ENCODE measurements at places on chromosomes 5 and 9. TPM values are rescaled to one million over a fixed set of nuclear protein-coding genes. Genes with fewer than 3 reads are reported as not detected.

The PCSK5 gene
- total RNA-seq, result 1.6 TPM

GRCh38 chr5:42825422-42826148 lies 13.9 kb upstream of the SELENOP start:
- no peak for DNase-seq

GRCh38 chr5:105563842-105564241 lies 2001.3 kb upstream of the NUDT12 start:
- DNase-seq, result no peak

GRCh38 chr9:123337971-123338370 lies 18.0 kb upstream of the CRB2 start:
- DNase-seq, result no peak

The GARIN3 gene
- total RNA-seq, result 0.47 TPM

The RAB3C gene
- not detected for total RNA-seq

- DNase-seq, result peak; percentile 81
Observed at GRCh38 chr5:179803651-179804554, 2.8 kb downstream of the MGAT4B start.

The FOXD4L4 gene
- not detected for total RNA-seq

DNA sequence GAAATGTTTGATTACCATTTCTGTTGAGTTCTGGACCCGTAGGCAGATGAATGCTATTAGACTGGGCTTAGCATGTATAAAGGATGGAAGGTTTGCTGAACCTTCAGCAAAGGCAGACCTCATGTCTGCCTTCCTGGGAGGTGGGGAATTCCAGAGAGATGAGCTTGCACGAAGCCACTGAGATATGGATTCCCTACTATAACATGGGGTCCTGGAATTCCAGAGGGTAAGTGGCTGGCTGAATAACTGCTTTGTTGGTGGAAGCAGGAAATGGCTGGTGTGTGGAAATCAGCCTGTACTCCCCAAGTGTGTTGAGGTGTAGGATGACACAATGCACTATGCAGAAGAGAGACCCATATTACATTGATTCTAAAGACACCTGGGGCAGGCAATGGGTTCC lies 526.4 kb downstream of the CTNND2 start:
- no peak for DNase-seq

The HTR1A gene
- total RNA-seq, result not detected

GRCh38 chr5:72434056-72434780 lies 73.0 kb downstream of the ZNF366 start:
- no peak for DNase-seq

GRCh38 chr9:93635186-93636107 lies 59.1 kb downstream of the PHF2 start:
- no peak for DNase-seq

DNA sequence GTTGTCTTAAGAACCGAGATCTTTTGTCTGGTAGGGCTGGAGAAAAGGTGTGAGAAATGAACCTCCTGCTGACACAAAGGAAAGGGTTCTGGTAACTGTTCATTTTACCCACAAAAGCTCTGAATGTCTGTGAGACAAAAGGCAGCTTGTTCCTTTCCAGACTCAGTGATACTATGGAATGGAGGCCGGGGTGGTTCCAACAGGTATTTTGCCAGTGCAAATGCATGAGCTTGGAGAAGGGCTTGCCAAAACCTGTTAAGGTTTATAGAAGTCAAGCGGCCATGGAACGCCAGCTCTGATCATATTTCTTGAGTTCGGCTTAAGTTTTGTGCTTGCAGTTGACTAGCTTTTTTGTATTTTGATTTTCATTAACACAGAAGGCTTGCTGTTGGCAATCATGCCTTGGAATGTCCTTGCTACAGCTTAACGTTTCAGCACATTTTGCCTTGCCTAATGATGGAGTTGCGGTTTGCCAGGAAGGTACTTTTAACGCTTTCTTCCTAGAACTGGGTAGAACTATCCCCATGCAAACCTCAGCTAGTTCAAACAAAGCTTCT lies 328.6 kb downstream of the PIK3R1 start:
- no peak for DNase-seq

DNA sequence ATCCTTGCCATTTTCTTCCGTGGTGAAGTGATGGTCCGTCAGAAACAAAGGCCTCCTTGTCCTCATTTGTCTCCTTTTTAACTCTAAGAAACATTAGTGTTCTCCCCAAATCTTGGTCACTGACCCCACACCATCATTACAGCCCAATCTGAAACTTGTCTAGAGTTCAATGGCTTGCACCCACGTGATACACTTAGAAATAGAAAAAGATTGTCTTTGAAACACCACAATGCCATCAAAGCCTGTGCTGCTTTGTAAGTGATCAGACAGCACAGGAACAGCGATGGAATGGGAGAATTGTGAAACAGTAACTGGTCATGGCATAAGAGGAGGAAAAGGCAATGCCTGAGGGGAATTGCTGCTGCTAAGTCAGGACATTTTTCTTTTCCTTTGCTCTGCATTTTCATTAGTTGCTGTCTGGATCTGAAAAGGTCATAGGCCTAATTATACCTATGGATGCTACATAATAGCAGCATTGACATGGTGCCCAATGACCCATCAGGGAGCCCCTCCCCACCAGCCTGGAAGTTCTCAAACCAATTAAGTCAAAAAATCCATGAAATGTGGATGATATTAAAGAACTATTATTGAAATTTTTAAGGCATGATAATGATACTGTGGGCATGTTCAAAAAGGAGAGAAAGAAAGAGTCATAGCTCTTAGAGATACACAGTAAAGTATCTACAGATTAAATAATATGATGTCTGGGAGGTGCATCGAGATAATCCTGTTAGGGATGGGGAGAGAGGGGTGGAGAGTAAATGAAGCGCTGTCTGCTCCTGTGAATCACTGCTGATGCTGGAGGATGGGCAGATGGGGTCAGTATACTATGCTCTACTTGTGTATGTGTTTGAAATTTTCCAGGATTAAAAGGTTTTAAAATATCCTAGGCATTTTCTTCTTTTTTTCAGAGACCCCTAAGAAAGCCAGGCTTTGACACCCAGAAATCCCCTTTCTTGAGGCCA lies 83.6 kb downstream of the ENC1 start:
- no peak for DNase-seq

DNA sequence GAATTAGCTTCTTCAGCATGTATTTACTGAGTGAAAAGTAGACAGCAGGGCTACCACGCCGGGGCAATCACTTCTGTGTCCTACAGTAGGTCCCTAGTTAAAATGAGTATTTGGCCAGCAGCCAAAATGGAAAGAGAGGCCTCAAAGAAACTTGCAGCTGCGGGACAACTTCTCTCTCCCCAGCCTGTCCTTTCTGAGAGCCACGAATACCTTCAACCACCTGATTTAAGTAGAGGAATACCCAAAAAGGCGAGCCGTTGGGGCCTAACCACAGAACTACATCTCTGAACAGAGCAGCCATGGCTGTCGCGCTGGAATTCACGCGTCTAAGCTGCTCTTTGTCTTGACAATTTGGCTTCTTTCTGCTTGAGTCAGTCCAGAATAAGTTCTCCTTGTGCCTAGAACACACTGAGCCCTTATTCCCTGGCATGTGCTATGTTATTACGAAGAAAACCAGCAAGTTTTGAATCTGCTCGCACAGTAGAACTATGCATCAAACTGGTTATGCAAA lies 43.8 kb upstream of the GOLPH3 start:
- no peak for DNase-seq

The MROH2B gene
- total RNA-seq, result not detected

DNA sequence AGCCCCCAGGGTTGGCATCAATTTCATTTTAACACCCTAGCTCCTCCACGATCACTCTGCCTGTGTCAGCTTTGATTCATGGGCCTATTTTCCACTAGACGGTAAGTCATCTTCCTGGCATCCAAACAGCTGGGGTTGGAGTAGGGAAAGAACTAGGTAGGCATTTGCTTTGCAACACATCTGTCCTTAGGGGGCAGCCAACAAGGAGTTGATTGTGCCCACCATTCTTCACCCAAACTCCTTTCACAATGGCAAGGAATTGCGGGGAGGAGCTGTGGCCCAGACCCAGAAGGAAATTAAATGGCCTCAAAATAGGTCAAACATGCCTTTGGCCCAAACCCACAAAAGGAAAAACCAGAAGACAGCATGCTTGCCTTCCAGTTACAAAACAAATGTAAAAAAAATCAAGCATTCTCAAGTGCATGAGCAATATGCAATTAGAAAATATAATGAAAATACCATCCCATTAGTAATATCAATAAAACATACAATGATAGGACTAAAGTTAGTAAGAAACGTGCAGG lies 71.8 kb downstream of the NRG2 start:
- DNase-seq, result no peak

DNA sequence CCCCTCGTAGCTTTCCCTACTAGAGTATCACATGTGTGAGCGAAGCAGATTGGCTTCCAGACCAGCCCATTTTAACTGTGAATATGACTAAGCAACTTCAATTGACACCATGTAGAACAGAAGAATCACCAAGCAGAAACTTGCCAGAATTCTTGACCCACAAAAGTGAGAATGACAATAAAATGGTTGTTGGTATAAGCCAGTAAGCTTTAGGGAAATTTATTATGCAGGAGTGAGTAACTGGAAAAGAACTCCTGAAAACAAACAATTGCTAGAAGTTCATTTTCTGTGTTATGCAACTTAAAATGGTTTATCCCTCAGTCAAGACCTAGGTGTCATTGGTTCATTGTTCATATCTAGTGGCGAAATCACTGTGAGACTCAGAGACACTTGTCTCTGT lies 303.1 kb downstream of the DMRT2 start:
- DNase-seq, result no peak

GRCh38 chr5:82734347-82734746 lies 342.8 kb downstream of the TMEM167A start:
- no peak for DNase-seq

The CNTLN gene
- total RNA-seq, result 0.91 TPM

DNA sequence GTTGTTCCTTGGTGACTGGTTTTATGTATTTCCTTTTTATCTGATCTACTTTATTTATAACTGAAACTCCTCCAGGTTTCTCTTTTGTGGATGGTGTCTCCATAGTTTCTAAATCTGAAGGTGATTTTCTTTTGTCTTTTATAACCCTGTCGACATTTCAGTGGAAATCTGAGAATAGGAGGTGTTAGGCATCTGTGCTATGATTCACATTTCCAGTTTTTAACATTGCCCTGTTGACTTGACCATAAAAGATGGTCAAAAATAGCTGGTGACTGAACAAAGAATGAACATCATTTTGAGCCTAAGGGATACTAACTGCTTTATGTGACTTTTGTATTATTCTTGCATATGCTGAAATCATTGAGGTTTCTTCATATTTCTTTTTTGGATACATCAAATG lies 190.5 kb downstream of the PCSK1 start:
- DNase-seq, result no peak

The SLC36A2 gene
- total RNA-seq, result not detected

- DNase-seq, result no peak
Observed at GRCh38 chr5:52796031-52796430, 8.3 kb downstream of the ITGA1 start.

DNA sequence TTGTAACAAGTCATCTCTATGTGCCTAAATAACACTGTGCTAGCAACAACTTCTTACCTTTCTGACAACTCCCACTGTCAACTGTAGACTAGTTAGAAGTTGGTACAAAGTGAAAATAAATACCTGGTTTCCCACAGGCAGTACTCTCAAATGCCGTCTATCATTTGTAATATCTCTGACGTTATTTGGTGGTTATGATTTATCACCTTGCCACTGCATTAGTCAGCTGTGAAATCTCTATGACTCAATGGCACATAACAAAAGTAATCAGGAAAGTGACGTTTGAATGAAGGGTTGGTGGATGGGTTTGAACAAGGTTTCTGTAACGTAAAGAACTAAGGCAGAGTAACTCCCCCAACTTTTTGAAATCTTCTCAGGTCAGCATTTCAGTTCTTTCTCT lies 592.3 kb downstream of the MAT2B start:
- no peak for DNase-seq

DNA sequence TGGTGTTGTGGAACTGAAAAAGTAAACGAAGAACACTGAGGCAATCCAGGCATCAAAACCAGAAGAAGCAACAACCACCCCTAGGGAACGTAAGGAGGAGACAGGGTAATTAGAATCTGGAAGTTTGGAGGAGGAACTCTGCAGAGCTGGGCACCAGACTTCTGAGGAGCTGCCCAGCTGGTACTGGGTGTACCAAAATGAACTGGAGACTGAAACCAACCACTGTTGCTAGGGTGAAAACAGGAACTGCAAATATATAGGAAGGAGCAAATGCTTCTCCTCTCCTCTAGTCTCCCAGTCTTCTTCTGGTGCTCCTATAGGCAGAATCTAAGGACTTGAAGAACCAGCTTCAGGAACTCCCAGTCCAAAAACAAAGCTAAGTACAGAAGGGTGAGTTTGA lies 189.8 kb downstream of the ELAVL2 start:
- DNase-seq, result no peak

Measured in activated naive CD4-positive, alpha-beta T cell treated with anti-CD3 and anti-CD28 coated beads, Interleukin-2, amount 50 U/mL, for 72 hours (primary cell).